ENCODE measurements at places on chromosomes 11 and 22.

- DNase-seq, result no peak
These were observed 93.7 kb upstream of the LDLRAD3 start for GRCh38 chr11:35850191-35850590.

DNA sequence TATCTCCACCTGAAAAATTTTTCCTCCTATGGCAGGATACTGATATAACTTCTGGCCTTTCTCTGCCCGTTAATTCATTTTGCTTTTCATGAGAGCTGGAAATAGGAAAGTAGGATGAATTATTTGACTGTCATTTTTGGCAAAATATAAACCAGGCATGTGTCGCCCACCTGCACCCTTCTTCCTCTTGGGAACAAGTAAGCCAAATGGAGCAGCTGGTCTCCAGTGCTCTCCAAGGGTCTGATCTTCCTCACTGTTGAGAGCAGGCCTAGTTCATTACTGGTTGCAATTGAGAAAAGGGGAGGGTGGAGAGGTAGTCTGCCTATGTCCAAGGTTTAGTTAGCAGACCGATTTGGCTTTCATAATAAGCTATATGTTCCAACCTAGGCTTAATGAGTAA lies 582.2 kb downstream of the DLG2 start:
- DNase-seq, result no peak

GRCh38 chr22:35191412-35191811 lies 65.9 kb upstream of the HMGXB4 start:
- no peak for DNase-seq

DNA sequence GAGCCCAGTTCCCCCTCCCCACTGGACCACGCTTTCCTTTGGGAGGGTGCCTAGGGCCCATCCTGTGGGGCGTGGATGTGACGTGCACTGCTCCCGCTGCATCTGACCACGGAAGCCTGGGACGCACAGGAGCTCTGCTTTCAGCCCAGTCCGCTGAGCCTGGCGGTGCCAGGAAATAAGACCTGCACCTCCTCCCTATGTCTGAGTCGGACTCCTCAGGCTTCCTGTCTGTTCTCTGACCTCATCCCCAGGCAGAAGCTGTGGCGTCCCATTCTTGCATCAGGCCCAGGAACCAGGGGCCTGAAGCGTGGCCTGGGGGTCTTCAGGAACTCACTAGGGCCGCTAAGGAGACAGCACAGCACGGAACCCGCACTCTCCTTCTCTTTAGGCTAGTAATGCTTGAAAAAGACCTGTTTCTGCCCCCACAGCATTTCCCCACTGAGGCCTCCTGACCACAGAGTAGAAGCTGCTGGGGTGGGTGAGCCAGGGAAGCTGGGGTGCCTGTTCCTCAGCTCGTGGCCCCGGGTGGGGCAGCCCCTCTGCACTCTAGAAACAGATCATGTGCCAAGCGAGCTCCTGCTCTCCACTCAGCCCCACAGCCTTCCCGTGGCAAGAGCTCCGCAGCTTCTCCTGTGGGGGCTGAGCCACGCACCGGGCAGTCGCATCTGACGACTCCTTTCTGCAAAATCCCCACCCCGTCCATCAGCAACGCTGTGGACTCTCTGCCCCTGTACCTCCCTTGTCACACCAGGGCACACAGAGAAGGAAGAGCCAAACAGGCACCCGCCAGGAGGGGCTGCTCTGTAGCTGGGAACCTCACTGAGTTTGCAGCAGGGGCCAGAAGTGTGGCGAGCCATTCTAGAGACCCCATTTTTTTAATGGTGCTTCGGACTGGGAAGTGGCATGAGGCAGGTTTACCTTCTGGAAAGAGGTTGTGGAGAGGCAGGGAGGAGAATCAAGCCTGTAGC lies 22.6 kb downstream of the MOV10L1 start:
- DNase-seq, result no peak

GRCh38 chr11:132772703-132773545 lies 759.4 kb downstream of the OPCML start:
- no peak for DNase-seq

DNA sequence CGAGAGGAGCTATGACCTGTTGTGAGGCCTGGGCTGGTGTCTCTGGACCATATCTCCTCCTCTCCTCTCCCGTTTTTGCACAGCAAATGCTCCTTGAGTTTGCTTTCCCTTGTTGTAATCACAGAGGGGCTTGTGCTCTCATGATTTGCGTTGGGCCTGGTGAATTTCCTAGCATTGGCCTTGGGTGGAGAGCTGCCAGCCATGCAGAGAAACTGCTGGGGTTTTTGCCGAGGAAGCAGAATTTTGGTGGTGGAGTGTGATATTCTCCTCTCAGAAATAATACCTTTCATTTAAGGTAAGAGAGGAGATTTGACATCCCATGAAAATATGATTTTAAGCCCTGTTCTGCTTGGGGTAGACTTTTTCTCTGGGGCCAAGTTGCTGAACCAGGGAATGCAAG lies 175.7 kb upstream of the CADM1 start:
- no peak for DNase-seq

- DNase-seq, result peak; percentile 15
These were observed 3.1 kb downstream of the TMEM25 start for GRCh38 chr11:118533769-118534729.

GRCh38 chr11:35584321-35584720 lies 33.9 kb upstream of the FJX1 start:
- no peak for DNase-seq

DNA sequence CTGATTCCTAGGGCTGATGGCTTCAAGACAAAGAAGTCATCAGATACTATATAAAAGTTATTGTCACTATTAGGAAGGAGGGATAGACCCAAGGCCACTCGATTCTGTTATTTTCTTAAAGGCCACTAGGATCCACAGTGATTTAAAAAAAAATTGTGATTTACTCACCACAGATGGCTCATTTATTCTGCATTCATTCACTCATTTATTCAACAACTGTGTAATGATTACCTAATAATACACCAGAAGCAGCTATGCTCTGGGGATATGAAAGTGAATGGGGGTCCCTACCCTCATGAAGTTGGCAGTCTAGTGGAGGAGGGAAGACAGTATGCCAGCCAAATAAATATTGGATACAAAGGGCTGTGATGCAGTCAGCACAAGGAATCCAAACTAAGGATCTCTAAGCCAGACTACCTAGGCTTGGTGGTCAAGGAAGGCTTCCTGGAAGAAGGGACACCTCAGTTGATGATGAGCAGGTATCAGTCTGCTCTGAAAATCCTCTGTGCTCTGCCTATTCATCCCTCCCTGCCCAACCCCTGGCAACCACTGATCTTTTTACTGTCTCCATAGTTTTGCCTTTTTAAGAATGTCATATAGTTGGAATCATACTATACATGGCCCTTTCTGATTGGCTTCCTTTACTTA lies 110.5 kb downstream of the NAT10 start:
- no peak for DNase-seq

GRCh38 chr11:44854086-44854485 lies 96.6 kb downstream of the TP53I11 start:
- DNase-seq, result no peak

GRCh38 chr11:86675017-86675416 lies 2.6 kb upstream of the ME3 start:
- DNase-seq, result no peak

GRCh38 chr11:133968300-133968699 lies 11.5 kb upstream of the IGSF9B start:
- no peak for DNase-seq

DNA sequence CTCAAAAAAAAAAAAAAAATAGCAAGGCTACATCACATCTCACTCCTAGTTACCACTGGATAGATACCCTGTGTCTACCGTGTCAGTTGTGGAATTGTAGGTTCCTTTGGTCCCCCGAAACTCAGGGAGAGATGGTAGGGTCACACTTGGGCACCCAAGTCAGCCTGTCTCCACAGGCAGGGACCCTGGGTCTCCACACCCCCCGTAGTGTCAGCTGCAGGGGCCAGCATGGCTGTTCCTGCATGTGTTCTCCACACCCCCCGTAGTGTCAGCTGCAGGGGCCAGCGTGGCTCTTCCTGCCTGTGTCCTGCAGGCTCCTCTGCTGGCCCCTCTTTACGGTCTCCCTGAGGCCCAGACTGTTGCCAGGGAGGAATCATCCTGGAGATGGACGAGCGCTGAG lies 282.1 kb downstream of the BRD1 start:
- DNase-seq, result no peak

DNA sequence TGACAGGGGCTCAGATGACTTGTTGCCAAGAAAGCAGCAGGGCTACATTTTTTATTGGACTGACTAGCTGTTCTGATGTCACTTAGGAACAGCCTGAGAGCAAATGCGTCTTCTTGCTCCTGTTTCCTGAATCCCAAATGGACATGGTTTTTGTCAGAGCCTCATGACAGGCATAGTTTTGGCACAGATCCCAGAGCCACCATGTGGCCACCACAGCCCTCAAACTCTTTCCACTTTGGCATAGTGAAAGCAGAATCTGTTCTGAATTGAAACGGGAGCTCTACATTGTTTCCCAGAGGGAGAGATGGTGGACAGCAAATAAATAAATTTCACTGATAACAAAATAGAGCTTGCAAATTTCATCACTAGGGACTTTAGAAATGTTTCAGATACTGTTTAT lies 222.2 kb downstream of the C11orf87 start:
- peak; percentile 44 for DNase-seq

DNA sequence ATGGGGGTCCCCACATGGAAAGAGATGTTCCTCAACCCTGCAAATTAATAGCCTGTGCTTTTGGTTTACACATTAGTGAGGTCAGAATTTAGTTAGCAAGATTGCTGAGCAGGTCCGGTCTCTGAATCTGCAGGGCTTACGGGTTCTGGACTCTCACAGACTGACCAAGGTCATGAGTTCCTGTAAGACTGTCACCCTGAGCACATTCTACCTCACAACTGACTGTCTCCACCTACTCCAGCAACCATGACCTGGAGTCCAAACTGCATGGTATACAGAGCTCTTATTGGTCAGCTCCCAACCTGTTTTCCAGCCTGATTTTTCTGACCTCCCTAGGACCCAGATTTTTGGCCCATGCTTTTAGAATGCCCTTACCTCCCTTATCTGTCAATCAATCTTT lies 28.2 kb downstream of the DKK3 start:
- DNase-seq, result no peak

DNA sequence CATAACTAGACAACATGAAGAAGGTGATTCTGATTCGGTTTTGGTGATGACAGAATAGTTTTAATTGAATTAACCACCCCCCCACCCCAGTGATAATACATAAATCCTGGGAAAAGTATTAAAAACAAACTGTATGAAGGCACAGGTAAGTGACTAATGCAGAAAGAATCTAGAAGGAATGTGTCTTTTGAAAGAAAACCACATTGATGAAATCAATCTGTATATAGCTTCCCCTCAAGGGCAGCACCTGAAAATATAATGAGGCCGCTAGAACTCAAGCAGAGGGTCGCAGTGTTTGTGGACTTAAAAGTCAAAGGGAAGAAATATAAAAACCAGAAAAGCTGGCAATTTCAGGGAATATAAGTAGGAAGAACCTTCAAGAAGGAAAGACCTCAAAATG lies 580.5 kb upstream of the CHORDC1 start:
- DNase-seq, result no peak

- no peak for DNase-seq
These were observed 411.3 kb upstream of the TENM4 start for GRCh38 chr11:79852176-79852575.

DNA sequence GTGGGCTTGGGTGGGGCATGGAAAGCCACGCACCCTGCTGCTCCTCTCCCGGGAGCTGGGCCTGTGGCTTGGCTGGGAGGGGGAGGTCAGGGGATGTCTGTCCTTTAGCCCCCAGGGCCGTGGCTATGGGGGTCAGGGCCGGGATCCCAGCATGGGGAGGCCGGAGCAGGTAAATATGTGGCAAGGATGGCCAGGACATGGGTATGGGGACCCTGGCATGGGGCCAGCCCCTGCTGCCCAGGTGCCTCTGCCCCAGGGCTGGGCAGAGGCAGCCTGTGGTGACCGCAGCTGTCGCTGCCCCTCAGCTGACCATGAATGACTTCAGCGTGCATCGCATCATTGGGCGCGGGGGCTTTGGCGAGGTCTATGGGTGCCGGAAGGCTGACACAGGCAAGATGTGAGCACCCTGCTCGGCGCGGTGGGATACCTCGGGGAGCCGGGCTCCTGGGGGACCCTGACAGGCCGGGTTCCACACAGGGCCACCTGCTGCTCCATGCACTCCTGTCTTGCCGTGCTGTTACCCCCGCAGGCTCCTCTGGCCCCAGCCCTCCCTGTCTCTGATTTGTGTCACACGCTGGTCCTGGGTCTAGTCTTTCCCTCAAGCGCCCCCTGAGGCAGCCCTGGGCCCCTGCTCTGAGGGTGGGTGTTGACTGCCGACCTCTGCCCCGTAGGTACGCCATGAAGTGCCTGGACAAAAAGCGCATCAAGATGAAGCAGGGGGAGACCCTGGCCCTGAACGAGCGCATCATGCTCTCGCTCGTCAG lies 8.1 kb upstream of the ANKRD13D start:
- no peak for DNase-seq

DNA sequence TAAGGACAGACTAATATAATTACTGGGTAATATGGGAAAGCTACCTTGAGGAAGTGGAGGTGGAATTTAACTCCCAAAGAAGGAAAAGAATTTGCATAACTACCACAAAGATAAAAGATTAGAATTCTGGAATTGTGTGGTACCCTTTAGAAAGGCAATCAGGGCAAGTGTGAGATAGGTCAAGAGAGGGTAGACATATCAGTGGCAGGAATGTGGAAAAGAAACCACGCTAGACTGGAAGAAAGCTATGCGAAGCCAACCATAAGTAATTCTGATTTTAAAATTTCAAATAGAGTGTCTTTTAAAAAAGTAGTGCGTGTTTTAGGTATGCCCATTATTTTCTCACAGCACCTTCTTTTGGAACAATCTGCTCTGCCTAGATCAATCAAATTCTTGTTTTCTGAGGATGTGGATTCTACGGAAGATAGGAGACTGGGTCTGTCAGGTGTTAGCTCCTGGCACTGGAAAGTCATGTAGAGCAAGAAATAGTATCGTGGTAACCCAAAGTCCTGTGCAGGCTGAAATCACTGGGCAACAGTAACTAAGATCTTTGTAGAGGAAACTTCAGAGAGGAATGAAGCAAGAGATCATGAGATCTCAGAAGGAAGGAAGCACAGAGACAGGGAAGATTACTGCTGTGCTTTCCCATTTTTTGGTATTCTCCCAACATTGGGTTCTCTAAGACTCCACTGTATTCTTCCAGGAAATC lies 111.3 kb upstream of the MTMR2 start:
- DNase-seq, result no peak

- no peak for DNase-seq
These were observed 1.5 kb downstream of the JAM3 start for GRCh38 chr11:134070342-134070845.

DNA sequence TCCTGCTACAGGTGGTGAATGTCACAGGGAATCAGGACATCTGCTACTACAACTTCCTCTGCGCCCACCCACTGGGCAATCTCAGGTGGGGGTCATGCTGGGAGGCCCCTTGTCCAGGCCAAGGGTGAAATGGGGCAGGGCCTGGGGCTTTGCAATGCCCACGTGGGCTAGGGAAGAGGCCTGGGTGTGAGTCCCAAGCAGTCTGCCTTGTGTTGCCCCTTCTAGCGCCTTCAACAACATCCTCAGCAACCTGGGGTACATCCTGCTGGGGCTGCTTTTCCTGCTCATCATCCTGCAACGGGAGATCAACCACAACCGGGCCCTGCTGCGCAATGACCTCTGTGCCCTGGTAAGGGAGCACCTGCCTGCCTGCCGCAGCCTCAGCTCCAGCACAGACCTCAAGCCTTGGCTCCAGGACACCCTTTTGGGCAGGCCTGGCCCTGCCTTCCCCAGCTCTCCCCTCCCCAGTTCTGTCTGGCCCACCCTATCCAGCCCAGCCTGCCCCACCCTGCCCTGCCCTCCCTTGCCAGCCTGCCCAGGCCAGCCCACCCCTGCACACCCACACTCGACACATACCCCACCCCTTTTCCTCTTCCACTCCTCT lies 9.1 kb upstream of the TAGLN start:
- DNase-seq, result no peak

- DNase-seq, result no peak
These were observed 66.7 kb downstream of the RAB30 start for GRCh38 chr11:83004746-83005556.
